T-helper 2 cell treated with Interferon-gamma antibody and Interleukin-4, amounts not matched to agents 100 ng/mL and 5 ng/mL, for 36 hours (primary cell): ENCODE measurements at places on chromosomes 7 and 10. TPM values are rescaled to one million over a fixed set of nuclear protein-coding genes. Genes with fewer than 3 reads are reported as not detected.

The FOXK1 gene
- 31.6 and 32.8 TPM in 2 replicates for total RNA-seq

The HTR5A gene
- total RNA-seq, result not detected in 2 replicates

The AOC1 gene
- total RNA-seq, result not detected in 2 replicates

The CLDN4 gene
- not detected in 2 replicates for total RNA-seq

The MSMB gene
- total RNA-seq, result not detected in 2 replicates
